ENCODE measurements at places on chromosomes 13 and 19.

DNA sequence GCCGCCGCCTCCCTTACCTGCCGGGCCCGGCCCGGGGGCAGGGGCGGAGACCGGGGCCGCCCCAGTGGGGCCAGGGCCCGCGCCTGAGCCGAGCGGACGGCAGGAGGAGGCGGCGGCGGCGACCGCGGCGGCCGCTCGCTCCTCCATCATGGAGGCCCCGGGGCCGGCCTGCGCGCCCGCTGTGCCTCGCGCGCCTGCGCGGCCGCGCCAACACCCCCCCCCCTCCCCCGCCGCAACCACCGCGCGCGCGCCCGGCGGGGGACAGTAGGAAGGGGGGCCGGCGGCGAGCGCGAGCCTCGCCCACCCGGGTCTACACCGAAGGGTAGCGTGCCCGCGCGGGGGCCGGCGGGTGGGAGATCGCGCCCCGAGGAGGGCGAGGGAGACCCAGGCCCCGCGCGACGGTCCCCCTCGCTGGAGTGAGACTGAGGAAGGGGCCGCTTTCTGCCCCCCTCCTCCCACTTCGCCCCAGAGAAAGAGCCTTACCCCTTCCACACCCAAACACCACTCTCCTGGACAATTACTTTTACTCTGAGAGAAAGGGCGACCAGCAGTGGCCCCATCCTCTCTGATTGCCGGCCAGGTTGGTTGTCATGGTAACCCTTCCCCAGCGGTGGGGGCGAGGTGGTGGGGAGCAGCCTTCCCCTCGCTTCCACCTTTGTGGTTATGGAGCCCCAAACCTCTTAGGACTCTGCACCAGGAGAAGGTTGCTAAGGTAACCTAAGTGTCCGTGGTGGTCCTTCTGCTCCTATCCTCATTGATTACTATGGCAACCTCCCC is at the start of gene STRN4:
Gene STRN4 (minus strand): TSS at position 170 of the 777 bp plus-strand sequence. CDS start 20 bp downstream, at position 150.
- peak; percentile 67 for DNase-seq

DNA sequence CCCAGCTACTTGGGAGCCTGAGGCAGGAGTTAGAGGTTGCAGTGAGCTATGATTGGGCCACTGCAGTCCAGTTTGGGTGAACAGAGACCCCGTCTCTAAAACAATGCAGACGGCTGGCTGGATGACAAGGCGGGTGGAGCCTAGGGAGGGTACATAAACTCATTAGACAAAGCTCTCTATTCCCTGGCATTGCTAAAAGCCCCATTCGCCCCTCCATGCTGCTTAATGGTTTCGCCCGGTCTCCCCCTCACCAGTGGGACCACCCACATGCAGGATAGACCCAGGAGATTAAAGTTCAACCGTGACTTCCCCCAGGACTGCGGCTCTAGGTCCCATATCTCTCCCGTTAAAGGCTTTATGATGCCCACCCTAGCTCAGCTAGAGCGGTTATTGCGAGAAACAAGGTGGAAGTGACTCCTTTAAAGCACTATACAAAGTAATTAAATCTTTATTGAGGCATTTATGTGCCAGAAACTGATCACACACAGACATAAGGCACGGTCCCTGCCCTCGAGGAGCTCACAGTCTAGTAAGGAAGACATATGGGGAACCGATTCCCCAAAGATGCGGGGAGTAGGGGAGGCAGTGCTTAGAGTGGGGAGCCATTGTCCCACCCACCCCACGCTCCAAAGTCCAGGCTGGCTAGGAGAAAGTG is 4.9 kb downstream of the LYPD3 start:
- DNase-seq: no peak

DNA sequence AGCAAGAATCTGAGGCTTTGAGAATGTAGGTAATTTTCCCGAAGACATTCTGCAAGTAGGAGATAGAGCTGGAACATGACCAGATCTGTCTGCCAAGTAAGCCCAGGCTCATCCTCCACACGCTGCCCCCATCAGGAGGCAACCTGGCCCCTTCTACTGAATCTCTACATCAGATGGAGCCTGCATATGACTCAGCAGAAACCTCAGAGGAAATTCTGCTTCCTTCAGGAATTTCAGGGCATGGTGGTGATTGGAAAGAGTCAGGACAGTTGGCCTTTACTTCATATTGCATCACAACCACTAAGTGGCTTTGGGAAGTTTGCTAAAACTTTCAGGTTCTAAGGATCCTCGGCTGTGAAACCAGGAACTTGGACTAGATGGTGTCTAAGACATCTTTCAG is 85.2 kb downstream of the LRRC63 start:
- no peak for DNase-seq

- DNase-seq: peak; percentile 26
Observed at GRCh38 chr19:53772943-53773342, 51.2 kb downstream of the NLRP12 start.

DNA sequence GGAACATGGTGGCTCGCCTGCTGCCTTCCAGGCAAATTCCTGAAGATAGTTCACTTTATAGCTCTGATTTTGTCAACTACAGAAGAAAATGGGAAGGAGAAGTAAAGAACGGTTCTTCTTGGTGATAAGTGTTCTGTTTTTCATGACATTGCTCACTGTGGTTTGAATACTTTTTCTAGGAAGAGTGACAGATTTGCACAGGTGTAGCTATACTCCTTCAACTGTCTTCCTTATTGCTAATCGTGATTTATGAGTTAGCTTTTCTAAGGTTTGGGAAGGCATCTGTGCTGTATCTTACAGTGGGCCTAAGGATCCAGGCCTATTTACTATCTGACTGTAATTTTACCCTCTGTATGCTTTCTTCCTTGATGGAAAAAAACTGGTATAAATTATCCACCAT is 405.6 kb downstream of the NDFIP2 start:
- DNase-seq: no peak

- DNase-seq: peak; percentile 36
Observed at GRCh38 chr19:18063463-18063862, 23.3 kb downstream of the IL12RB1 start.

GRCh38 chr19:56917529-56917928 is 77.0 kb upstream of the PEG3 start:
- no peak for DNase-seq

DNA sequence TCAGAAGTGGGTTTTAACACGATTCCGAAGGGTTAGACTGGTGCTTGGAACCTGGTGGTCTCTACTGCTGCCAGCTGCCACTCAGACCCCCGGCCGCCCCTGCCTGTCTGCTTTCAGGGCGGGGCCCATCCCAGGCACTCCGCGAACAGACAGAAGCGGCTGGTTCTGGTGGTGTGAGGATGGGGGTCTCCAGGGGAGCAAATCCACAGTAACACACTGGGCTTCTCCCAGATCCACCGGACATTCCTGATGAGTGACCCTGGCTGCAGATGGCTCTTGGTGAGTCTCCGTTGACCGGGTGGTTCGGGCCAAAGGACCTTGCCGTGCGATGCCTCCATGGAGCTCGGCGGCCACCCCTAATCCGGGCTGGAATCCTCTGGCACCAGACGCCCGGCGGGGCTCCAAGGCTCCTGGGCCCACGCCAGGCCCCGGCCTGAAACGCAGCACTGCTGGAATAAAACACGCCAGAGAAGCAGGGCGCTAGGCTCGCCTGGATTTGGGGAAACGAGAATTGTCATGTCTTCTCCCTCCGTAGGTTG is 2.1 kb upstream of the PTBP1 start:
- no peak for DNase-seq

DNA sequence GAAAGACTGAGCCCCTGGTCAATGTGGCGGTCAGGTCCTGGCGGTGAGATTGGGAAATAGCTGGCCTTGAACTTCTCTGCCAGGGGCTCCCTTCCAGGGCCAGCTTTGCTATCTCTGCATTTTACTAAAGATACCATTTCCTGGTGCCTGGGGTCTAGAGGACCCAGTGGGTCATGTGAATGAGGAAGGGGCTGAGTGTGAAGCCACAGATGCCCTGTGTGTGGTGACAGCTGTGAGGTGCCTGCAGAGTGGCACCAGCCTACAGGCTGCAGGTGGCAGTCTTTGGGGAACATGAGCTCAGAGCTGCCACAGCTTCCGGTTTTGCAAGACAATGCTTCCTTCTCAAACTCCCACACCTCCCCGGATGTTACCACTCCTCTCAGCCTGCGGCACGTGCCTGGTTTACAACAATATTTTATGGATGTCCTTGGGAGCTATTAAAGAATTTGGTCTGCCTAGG is 5.2 kb upstream of the MLNR start:
- DNase-seq: peak; percentile 30

- DNase-seq: no peak
Observed at GRCh38 chr13:94324767-94325540, 154.5 kb downstream of the DCT start.
